Right lobe of liver (tissue), 6 donors: ENCODE measurements at places on chromosomes 5 and 9. TPM values are rescaled to one million over a fixed set of nuclear protein-coding genes. Genes with fewer than 3 reads are reported as not detected.
A peak's percentile ranks its signal among the peaks of the same experiment; 100 is the strongest.

DNA sequence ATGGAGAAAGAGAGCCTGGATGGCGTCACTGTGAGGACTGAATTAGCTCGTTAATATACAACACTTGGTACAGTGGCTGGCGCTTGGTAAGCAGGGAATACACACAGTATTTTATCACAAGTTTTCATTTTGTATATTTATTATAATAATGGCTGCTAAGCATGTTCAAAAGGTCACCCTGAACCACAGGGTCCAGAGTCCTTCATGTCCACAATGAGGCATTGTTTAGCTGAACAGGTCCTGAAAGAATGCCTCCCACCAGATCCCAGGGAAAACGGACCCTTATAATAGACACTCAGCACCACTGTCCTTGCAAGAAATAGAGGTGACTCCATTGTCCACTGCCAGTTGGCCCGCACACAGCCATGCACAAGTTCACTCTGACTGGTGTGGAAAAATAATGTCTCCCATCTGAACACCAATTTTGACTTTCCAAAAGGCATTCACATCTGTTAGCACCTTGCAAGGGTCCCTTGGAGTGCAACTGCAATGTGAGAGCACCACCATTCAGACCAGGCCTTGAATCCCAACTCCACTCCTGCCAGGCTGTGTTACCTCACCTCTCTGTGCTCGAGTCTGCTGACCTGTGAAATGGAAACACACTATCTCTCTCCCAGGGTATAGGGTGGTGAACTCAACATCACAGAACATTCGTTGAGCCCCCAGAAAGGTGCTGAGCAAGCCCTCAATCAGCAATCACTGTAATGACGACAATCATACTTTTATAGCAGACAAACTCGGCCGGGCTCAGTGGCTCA, 3.9 kb downstream of the VDAC1 start:
- no peak for DNase-seq

- no peak for DNase-seq
These were observed 815 bp downstream of the PDZD2 start for GRCh38 chr5:31639481-31640411.

The C9 gene
- 926 TPM for total RNA-seq

DNA sequence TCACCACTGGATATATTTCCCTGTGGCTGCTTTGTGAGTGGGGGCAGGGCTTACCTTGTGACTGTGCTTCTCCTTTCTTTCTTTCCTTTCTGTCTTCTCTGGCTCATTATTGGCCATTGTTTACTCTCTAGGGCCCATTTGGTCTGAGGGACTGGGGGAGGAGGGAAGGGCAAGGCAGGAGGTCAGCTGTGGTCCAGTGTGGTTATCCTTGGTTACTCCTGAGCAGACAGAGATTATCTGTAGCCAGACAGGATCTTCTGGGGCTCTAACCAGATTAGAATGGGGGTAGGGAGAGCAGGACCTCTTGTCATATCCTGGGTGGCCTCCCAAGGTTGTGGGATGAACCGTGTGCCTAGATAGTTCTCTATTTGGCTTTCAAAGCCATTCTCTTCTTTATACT, 71.2 kb downstream of the ANKRD55 start:
- no peak for DNase-seq

DNA sequence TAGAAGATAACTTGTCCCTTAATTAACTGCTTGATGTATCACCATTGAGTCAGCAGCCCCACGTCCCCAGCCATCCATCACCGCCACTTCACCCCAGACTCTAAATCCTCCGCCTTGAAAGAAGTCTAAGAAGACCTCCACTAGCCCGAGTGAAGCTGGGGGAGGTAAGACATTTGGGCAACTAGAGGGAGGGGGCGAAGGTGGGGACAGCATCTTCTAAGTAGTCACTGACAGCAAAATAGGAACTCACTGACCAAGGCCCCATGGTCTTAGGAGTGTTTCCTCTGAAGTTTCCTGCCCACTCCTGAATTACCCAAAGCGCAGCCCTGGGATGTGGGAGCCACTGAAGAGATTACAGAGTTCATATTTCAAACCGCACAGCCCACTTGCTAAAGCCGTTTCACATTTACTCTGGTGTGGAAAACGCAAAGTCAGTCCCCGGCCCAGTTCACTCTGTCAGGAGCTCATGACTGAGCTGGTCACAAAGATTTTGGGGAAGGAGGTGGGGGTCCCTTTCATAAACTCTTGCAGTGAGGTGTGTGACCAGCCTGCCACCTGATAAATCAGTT, 107.4 kb downstream of the LHFPL2 start:
- no peak for DNase-seq

The ADAMTS16 gene
- total RNA-seq: not detected

DNA sequence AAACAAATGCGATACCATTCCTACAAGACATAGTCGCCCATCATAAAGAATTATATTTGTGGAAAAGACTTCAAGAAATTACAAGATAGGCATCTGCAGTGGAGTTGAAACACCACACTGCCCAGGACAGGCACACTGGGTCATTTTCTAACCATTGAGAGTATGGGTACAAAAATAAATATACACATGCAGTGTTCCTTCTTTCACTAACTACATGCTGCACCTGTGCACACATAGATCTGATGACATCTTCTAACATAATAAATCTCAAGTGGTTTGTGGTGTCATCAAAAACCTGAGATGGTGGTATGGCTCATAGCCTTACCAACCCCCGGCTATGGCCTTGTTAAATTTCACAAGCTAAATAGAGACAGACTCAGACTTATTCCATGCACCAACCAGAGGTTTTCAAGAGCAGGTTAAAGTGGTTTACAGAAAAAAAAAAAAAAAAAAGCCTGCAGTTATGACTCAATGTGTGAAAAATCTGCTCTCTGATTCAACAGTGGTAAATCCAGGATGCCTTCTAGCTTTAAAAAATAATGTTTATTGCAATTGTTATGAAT, 12.4 kb upstream of the NFIB start:
- no peak for DNase-seq

The TLX3 gene
- total RNA-seq: not detected

DNA sequence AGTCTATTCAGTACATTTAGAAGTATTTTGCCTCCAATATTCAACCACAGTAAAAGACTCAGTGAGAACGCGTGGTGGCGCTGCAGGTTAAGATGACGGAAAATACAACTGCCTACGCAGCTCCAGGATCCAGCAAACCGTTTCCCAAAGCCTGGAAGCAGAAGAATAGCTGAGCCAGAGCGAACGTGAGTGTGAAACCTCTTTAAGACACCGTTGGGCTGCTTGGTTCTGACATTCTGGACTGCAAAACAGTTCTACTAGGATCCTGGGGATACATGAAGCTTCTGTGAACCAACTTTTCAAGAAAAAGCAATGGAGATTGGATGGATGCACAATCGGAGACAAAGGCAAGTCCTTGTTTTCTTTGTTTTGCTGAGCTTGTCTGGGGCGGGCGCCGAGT, at the start of gene PCDHB16:
Gene PCDHB16 (plus strand): TSS at position 140 of the 400 bp plus-strand sequence. CDS start 173 bp downstream, at position 313.
- no peak for DNase-seq

DNA sequence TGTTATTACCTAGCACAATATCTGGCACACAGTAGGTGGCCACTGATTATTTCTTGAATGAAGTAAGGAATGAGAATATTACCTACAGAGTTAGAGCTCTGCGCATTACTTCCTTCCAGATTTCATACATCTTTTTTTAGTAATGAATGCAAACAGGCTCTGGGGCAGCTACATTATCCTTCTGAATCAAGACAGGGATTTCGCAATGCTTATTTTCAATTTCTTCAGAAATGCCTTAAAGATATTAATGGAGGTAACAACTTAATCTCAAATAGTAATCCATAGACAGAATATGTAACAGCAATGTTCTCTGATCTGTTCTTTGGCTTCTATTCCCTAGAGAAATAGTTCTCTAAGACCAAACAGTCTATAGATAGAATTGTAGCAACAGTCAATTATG, 32.6 kb downstream of the CDKN2A start:
- DNase-seq: no peak

DNA sequence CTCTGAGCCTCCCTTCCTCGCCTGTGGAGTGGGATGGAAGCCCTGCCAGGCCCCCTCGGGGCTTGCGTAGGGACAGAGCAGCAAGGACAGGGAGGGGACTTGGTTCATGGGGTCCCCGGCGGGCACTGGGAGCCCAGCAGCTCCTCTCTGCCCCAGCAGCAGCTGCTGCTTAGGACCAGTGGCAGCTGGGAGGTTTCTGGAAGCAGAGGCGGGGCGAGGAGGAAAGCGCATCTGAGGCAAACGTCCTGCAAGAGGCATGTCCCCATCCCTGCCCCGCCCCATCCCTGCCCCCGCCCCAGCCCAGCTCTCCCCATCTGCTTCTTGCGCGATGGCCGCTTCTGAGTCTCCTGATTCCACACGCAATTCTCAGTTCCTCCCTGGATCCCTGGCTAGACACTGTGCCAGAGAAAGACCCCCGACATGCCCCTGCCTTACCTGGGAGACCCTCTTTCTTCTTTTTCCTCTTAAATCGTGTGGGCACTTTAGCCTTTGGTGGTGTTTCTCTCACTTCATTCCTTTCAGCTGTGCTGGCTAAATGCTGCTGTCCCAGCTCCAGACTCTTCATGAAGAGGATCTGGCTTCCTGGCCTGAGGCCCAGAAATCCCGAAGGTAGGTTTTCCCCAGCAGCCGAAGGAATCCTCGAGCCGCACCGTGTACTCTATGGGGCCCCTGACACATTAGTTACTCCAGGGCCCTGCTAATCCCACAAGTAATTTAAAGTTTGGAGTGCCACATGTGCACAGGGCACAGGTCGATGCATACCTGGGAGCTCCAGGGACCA, 4.4 kb upstream of the OR2S2 start:
- DNase-seq: no peak

The GNA14 gene
- total RNA-seq: 4.2 TPM

The ADCY2 gene
- total RNA-seq: 0.93 TPM

DNA sequence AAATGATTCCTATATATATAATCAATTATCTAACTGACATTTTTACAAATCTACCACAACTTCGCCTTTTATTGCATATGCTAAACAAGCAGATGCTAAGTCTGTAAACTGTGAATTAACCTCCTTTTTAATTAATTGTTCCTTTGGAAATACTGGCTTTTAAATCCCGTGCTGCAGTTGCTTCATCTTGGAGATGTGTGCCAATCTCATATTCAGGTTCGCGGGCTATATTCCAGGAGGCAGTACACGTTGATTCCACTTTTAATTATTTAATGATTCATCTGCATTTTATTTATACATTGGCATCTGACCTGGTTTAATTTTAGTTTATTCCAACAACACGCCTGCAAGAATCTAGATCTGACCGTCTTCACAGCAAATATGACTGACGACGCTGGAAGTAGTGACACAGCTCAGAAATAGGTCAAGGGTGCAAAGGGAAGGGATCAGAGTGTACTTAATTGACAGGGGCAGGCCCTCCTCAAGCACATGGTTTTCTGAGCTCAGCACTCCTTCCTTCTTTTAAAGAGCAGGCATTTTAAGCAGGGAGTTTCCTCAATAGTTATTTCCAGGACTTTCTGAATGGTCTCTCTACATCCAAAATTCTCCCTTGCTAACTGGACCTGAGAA, 125.2 kb downstream of the GLIS3 start:
- DNase-seq: no peak

- DNase-seq: no peak
These were observed 49.0 kb downstream of the RAB3C start for GRCh38 chr5:58631895-58632294.

The BTNL8 gene
- total RNA-seq: 0.18 TPM

The MUSK gene
- 0.12 TPM for total RNA-seq

GRCh38 chr5:52150501-52150900, 637.2 kb upstream of the ITGA1 start:
- no peak for DNase-seq

DNA sequence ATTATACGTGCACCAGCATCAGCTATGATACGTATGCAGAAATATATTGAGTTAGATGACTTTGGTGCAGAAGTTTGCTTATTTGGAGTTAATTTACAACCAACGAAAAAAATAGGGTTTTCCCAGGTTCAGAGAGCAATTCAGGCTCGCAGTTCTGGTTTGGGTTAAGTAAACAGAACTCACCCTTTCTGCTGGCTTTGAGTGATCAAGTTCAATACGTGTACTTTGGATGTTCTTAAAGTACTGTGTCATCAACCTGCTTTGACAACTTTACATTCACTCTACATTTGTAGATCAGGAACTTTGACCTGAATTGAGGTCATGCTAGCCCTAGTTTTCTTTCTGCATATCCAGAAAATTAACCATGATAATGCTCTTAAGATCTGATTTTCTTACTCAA, 40.7 kb downstream of the ACOT12 start:
- no peak for DNase-seq

DNA sequence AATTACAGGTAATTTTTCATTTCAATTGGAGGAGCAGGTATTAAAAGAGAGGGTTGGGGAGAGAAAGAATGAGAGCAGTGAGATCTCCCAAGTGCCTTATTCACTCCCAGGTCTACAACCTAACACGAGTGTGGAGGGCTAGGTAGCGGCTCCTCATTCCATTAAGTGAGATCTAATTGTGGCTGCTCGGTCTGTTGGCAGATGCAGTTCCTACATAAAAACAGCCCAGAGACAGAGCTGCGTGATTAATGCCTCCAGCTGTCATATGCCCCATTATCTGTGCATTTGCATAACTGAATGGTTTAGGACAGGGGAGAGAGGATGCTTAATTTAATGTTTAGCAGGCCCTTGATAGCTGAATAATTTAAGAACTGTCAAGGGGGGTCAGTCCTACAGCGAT, 100.5 kb downstream of the PSAT1 start:
- DNase-seq: no peak

DNA sequence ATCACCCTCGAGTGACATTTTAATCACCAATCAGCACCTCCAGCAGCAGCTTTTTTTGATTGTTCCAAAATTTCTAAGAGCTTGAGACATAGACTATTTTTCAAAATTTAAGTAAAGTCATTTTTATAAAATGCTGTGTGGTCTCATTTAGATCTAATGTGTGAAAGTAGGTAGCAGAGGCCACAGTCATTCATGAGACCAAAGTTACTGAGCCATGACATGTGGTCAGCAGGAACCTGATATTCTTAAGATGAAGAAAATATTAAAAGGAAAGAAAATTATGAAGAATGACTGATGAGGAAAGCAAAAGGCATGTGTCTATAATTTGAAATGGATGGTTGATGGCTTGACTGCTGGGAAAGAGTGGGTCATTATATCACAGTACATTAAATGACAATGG, 7.2 kb downstream of the FREM1 start:
- DNase-seq: no peak

DNA sequence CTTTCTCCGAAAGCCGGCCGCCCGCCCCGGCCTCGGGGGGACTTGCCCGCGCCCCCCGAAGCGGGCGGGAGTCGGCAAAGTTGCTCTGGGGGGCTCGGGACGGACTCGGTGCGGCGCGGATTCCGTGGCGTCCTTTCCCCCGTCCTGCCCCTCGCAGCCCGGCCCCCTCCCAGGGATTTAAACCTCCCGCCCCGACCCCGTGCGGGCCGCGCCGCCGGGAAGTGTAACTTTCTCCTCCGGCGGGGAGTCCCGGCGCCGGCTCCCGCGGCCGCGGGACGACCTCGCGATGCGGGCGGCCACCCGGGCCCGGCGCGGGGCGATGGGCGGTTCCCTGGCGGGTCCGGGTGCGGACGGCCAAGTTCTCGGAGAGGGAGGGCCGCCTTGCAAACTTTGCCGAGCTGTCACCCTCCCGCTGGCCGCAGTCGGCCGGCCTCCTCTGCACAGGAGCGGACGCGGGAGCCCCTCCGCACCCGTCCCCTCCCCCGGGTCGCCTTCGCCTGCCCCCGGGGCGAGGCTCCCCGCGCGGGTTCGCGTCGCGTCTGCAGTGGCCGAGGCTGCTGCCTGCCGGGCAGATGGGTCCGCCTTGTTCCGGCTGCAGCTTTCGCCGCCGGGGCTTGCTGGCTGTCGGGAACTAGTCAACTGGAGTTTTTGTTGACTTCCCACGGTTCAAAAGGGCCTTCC, 732 bp downstream of the PBX3 start:
- DNase-seq: peak; percentile 64

GRCh38 chr5:107682533-107682932, 11.8 kb upstream of the EFNA5 start:
- no peak for DNase-seq

The SPINK5 gene
- total RNA-seq: not detected
